ENCODE measurements at places on chromosomes 2 and 18.

- no peak for DNase-seq
These were observed 8.1 kb upstream of the BMP10 start for GRCh38 chr2:68879296-68879695.

DNA sequence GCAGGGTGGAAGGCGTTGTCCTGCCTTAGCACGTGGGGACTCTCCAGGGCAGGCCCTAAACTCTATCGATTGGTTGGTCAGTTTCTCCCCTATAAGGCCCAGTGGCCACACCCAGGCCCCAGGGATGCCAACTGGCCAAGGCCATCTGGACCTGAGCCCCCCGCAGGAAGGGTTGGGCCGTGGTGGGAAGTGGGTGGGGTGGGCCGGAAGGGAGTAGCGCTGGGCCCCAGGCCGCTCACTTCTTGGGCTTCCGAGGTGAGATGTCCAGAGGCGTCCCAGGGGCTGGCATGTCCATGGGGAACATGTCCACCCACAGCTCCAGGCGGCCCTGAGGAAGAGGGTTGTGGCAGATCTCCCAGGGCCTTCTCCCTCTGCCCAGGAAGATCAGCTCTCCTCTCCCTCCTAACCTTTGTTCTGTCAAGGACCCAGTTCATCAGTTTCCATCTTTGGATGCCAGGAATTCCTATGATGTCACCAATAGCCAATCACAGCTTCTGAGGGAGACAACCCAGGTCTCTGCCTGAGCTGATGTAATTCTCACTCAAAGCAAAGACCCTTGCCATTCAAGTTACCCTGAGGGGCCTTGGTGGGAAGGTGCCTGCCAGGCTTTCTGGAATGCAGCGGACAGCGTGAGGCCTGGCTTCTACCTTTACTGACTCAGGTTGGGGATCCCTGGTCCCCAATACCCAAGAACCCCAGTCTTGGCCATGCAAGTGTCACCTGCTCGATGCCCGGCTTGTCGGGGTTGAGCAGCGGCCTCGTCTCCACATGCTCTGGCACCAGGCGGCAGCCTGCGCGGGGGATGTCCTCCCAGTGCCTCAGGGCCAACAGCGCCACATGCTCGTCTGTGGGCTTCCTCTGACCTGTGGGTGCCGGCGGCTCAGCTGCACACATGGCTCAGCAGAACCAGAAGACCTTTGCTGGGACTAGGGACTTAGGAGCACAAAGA is 14.4 kb downstream of the OTOF start:
- no peak for DNase-seq

- DNase-seq, result no peak
These were observed 7.1 kb upstream of the STAMBP start for GRCh38 chr2:73821669-73822068.

DNA sequence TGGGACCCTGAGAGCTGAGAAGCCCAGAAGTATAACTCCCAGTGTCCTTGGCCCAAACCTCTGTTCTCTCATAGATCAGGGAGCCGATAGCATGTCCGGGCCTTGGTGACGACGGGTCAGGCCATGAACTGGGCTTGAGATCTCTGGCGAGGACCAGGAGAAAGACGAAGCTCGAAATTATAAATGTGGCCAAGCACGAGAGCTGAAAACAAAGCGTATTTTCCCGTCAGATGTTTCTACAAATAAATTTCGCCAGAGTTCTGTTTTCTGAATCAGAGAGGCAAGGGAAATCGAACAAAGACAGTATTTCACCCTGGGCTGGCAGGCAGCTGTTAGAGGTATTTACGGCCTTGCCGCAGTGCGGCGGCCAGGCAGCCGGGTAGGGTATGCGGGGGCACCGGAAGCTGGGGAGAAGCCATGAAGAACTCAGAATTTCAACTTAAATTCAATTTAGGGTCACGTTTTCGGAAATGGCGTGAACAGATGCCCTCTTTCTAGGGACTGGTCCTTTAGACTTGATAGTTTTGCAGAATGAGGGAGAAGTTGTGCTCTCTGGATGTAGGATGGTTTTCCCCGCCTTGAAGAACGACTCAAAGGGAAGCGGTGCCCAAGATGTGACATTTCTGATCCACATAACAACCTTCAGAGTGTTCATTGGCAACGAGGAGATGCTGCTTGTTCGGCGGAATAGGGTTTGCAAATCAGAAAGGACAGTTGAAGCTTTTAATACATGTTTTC is 9.6 kb downstream of the HOXD8 start:
- DNase-seq, result no peak

DNA sequence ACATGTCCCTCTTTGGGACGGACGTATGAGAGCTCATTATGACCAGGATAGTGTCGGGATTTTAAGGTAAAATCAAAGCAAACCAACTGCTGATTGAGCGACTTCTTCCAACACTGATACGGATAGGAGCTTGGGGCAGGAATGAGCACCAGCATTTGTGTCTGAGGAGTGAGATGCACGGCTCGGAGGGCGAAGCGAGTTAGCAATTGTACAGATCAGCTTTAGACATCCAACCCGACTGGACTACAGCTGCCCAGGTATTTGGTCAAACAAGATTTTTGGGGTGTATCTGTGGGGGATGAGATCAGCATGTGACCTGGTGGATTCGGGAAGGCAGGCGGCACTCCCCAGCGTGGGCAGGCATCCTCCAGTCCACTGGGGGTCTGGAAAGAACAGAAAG is 76.1 kb downstream of the NDUFA10 start:
- DNase-seq, result no peak

GRCh38 chr2:136347981-136348380 is 230.0 kb upstream of the CXCR4 start:
- DNase-seq, result no peak

DNA sequence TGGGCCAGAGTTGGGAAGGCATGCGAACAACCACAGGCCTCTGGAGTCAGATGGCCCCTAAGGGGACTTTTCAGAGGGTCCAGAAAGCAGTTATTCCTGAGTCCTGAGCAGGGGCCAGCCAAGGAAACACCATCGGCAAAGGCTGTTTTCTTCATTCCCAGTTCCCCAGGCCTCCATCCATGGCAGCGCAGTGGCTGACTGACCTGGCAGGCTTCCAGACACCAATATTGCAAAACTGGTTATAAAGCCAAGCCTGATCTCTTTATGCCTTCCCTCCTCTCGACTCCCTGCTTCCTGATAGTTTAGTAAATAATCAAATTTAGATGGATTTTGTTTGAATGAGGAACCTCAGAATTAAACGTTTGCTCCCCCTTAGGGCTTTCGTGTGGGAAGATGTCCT is 133.4 kb upstream of the ITGA6 start:
- DNase-seq, result no peak

DNA sequence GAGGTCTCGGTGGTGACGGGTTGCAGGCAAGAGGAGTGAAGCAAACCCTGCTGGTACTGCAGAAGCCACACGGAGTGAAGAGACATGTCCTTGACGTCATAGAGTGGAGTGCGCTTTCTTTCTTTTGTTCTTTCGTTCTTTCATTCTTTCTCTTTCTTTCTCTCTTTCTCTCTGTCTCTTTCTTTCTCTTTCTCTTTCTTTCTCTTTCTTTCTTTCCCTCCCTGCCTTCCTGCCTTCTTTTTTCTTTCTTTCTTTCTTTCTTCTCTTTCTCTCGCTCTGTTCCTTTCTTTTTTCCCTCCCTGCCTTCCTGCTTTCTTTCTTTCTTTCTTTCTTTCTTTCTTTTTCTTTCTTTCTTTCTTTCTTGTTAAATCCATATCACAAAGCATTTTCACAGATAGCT is 39.2 kb downstream of the LRRFIP1 start:
- DNase-seq, result no peak

GRCh38 chr2:100919316-100919715 is 82.8 kb upstream of the RPL31 start:
- DNase-seq, result no peak

DNA sequence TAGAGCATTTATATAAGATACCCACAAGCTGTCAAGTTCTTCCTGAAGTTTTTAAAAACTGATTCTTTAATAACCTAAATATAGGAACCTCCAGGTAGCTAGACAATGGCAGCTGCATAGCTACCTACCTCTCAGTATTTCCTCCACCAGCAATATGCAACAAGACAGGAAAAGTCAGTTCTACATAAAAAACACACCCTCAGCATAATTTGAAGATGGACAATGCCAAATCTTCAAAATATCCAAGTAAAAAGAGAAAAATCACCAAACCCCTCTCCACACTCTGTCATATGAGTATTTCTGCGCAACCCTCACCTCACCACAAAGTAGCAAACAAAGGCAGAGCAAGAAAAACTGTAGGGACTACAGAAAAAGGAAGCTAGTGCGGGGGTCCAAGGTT is 51.4 kb downstream of the GTF3C3 start:
- no peak for DNase-seq

GRCh38 chr18:57585421-57585820 is 1.1 kb downstream of the FECH start:
- no peak for DNase-seq

- DNase-seq, result no peak
These were observed 12.0 kb upstream of the CRIM1 start for GRCh38 chr2:36343606-36344005.

DNA sequence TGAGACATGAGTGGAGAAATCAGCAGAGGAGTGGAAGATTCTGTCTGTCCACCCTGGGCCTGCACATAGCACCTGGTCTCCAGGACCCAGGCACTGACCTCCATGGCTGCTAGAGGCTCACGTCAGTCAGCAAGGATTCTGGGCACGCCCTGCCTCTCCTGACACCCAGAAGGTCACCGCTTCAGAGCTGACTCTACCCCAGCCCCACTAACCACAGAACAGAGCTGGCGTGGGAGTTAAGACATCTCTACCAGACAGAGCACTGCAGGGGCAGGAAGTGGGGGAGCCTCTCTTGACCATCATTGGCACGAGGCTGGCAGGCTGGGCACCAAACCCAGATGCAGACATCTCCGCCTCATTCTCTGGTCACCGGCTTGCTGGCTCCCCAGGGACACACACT is 3.0 kb downstream of the ADCY3 start:
- no peak for DNase-seq

- DNase-seq, result no peak
These were observed 18.5 kb downstream of the AKAIN1 start for GRCh38 chr18:5178519-5178918.

GRCh38 chr2:121446647-121447241 is 83.9 kb upstream of the RNU4ATAC start:
- no peak for DNase-seq

DNA sequence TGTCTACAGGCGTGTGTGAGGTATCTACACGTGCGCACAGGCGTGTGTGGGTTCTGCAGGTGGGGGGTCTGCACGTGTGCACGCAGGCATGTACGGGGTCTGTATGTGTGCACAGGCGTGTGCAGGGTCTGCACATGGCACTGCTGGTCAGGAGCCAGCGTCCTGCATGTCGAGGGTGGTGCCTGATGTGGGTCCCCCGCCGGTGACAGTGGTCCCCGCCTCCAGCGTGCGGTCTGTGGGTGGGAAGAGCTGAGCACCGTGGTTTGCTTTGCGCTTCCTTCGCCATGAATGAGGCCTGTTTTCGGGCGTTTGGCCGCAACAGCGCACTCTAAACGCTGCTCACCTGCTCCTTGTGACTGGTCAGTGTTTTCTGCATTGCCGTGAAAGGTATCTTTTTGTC is 57.2 kb downstream of the CTDP1 start:
- DNase-seq, result no peak

- DNase-seq, result no peak
These were observed 16.3 kb upstream of the CDKL4 start for GRCh38 chr2:39260087-39260486.

DNA sequence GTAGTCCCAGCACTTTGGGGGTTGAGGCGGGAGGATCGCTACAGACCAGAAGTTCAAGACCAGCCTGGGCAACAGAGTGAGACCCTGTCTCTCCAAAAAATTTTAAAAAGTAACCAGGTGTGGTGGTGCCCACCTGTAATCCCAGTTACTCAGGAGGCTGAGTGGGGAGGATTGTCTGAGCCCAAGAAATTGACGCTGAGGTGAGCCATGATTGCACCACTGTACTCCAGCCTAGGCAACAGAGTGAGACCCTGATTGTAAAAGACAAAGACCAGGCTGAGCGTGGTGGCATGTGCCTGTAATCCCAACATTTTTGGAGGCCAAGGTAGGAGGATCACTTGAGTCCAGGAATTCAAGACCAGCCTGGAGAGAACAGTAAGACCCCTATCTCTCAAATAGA is 7.8 kb downstream of the ST6GAL2 start:
- DNase-seq, result no peak

DNA sequence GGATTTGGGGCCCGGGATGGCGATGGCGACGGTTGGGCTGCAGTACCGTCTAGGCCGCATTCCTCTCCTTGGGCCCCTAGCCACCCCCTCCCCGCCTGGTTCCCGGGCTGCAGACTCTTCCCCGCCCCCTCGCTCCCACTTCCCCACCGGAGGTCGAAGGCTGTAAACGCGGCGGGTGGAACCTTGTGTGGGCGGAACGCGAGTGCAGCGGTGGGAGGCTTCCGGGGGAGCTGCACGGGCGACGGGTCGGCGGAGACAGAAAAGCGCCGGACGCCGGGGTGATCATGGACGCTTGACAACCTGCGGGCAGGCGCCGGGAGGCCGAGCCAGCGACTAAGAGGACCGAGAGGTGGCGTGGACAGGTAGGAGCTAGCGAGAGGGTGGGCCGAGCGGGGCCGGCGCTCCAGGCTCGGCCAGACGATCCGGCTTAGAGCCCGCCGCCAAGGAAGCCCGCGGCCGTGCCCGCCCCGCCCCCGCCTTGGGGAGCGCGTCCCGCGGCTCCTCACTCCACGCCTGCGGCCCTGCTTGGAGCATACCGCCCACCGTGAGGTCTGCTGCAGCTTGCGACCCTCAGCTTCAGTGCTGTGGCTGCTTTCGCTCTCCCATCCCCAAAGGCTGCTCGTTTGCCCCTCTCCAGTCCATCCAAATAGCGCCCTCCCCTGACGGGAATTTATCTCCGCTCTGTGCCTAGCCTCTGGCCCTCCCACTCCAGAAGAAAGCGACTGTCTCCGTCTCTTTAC is at the start of gene COPS7B:
COPS7B (plus strand) TSS at position 269 of the 740 bp plus-strand sequence. CDS start 2,126 bp downstream, outside the sequence.
- DNase-seq, result no peak

GRCh38 chr2:8234757-8235374 is 447.0 kb upstream of the ID2 start:
- DNase-seq, result no peak

GRCh38 chr2:230879891-230880290 is 15.1 kb downstream of the ITM2C start:
- DNase-seq, result no peak

DNA sequence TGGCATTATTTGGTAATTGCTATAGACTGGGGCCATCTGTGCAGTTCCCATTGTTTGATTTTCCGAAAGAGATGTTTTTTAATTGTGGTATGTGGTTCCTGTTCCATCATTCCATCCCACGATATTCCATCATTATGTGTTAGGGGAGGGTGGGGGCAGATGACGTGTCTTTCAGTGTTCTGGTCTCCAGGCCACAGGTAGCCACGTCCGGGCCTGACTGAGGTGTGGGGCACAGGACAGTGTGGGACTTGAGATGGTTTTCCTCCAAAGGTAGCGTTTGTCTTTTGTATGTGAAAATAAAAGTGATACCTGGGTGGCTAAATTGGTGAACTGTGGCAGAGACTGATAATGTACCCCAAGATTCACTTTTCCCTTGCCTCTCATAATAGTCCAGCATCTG is 192.2 kb upstream of the HAAO start:
- DNase-seq, result no peak

- DNase-seq, result no peak
These were observed 18.9 kb downstream of the INPP4A start for GRCh38 chr2:98463551-98463971.
